ENCODE measurements at places on chromosomes 16 and 17. TPM values are rescaled to one million over a fixed set of nuclear protein-coding genes. Genes with fewer than 3 reads are reported as not detected.

Gene CKLF
- 122 TPM for total RNA-seq

Gene C1QTNF1
- not detected for total RNA-seq

Gene SNX20
- 48.9 TPM for total RNA-seq

Gene AHSP
- total RNA-seq = not detected

Gene PRR15L
- not detected for total RNA-seq

Gene KRTAP4-9
- not detected for total RNA-seq

Gene KCNJ18
- not detected for total RNA-seq

Gene TNFRSF13B
- total RNA-seq = not detected

Gene NHLRC4
- 0.19 TPM for total RNA-seq

Gene KCNAB3
- total RNA-seq = 6.6 TPM

Gene TMIGD1
- not detected for total RNA-seq

Gene PROCA1
- 4.0 TPM for total RNA-seq

Gene TPSD1
- not detected for total RNA-seq

Gene NPIPB8
- not detected for total RNA-seq

Gene TERB1
- total RNA-seq = 0.14 TPM

Gene CCL11
- total RNA-seq = not detected

Gene GNGT2
- total RNA-seq = 27.3 TPM

Gene CCL4L2
- 4.8 TPM for total RNA-seq

Gene DBNDD1
- total RNA-seq = 1.2 TPM

Gene NUPR1
- not detected for total RNA-seq

Gene MRC2
- total RNA-seq = 11.3 TPM

Gene IL21R
- total RNA-seq = 73.5 TPM

Gene ABCA6
- not detected for total RNA-seq

Gene SLFN12L
- 23.7 TPM for total RNA-seq

Gene HSDL1
- total RNA-seq = 7.4 TPM

Gene RPTOR
- 48.6 TPM for total RNA-seq

Gene SLC22A31
- total RNA-seq = 1.3 TPM

Gene GAST
- total RNA-seq = not detected

Gene UNC13D
- total RNA-seq = 133 TPM

Gene CD300E
- total RNA-seq = not detected

Gene MYH1
- not detected for total RNA-seq

Gene EEF2KMT
- 12.2 TPM for total RNA-seq

Measured in activated CD4-positive, alpha-beta T cell treated with anti-CD3 and anti-CD28 coated beads for 36 hours (primary cell).